ENCODE measurements at places on chromosomes 5 and 9.

DNA sequence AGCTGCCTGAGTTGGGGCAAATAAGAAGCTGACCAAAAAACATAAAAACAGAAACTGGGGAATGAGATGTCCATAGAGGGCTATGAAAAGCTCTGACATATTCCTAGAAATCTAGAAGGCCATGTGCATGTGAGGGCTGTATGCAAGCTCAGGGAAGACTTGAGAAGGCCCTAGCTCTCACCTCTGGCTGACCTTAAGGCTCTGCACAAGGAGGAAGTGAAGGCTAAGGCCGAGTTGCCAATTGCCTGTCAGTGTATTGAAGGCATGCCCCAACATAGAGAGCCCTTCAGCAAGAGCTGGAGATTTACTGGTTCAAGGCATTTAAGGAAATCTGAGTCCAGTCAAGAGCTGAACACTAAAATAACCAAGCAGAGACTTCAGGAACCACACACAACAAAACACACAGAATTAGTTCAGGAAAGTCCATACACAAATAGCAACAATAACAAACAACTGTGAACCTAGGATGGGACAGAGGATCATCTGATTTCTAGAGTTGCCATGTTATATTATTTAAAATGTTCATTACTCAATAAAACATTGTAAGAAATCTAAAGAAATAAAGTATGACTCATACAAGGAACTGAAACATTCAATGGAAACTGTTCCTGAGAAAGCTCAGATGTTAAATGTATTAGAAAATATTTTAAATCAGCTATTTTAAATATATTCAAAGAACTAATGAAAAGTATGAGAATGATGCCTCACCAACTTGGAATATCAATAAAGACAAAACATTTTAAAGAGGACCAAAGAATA lies 161.8 kb downstream of the AUH start:
- peak; percentile 30 for DNase-seq

DNA sequence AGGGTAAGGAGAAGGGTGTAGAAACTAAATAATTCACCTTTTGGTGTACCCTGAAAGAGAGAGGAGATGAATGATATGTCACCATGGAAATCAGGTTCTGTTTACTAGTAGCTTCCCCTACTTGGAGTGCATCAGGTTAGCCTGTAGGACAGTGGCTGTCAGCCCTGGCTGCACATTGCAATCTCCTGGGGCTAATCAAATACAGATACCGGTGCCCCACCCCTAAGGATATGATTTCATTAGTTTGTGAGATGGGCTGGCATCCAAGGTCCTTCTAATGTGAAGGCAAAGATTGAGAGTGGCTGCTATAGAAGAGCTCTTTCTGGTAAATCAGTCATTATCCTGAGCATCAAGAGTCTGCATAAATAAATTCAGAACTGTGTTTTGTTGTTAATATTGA lies 47.2 kb downstream of the INSYN2B start:
- no peak for DNase-seq

- no peak for DNase-seq
Observed at GRCh38 chr9:72327631-72328030, 37.4 kb downstream of the ZFAND5 start.

- peak; percentile 84 for DNase-seq
Observed at GRCh38 chr5:132389585-132390286, 20.2 kb downstream of the SLC22A5 start.

- no peak for DNase-seq
Observed at GRCh38 chr9:114300846-114301797, 21.8 kb upstream of the ORM1 start.

- DNase-seq = no peak
Observed at GRCh38 chr5:147189109-147189424, 45.8 kb upstream of the STK32A start.

- DNase-seq = no peak
Observed at GRCh38 chr5:147658293-147658932, 124.1 kb downstream of the JAKMIP2 start.

GRCh38 chr9:34997379-34997781 lies 7.8 kb downstream of the DNAJB5 start:
- DNase-seq = no peak

DNA sequence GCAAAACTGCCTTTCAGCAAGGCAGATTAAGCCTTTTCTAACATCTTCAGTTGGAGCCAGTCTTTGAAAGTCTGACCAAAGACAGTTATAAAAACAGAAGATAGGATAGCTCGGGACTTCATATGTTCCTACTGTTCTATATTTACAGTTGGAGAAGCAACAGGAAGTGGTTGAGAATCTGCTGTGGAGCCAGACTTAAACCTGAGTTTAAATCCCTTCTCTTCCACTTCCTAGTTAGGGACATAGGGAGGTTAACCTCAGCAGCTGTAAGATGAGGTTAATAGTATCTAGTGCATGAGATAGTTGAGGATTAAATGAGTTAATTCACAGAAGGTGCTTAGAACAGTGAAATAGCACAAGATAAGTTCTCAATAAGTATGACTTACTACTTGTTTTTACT lies 84.5 kb upstream of the FREM1 start:
- no peak for DNase-seq

GRCh38 chr5:83672646-83673045 lies 48.0 kb downstream of the HAPLN1 start:
- no peak for DNase-seq

GRCh38 chr9:135069558-135070197 lies 17.8 kb upstream of the OLFM1 start:
- DNase-seq = no peak

- DNase-seq = no peak
Observed at GRCh38 chr5:124121198-124121597, 609.2 kb downstream of the CSNK1G3 start.

DNA sequence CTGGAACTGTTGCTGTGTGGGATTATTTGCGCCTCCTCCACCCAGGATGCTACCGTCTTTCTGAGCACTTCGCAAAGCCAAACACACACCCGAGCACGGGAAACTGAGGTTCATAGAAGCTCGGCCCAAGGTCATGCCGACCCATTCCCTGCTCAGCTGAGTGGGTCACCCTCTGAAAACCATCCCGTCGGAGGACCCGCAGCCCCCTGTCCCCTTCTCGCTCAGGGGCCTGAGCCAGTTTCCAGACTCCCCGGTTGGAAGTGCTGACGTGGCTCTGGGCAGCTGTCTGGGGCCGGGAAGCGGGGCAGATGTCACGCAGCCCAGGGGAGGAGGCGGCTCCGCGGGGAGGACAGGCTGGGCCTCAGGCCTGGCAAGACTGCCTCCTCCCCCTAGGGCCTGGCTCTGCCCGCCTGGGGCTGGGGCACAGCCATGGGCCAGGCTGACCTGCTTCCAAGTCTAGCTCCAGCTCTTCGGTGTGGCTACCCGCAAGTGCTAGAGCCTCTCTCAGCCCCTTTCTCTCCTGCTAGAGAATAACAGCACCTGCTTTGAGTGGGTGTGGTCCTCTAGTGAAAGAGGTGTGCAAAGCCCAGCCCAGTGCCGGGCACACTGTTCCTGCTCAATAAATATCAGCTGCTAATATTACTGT lies 9.9 kb upstream of the CXXC5 start:
- no peak for DNase-seq

DNA sequence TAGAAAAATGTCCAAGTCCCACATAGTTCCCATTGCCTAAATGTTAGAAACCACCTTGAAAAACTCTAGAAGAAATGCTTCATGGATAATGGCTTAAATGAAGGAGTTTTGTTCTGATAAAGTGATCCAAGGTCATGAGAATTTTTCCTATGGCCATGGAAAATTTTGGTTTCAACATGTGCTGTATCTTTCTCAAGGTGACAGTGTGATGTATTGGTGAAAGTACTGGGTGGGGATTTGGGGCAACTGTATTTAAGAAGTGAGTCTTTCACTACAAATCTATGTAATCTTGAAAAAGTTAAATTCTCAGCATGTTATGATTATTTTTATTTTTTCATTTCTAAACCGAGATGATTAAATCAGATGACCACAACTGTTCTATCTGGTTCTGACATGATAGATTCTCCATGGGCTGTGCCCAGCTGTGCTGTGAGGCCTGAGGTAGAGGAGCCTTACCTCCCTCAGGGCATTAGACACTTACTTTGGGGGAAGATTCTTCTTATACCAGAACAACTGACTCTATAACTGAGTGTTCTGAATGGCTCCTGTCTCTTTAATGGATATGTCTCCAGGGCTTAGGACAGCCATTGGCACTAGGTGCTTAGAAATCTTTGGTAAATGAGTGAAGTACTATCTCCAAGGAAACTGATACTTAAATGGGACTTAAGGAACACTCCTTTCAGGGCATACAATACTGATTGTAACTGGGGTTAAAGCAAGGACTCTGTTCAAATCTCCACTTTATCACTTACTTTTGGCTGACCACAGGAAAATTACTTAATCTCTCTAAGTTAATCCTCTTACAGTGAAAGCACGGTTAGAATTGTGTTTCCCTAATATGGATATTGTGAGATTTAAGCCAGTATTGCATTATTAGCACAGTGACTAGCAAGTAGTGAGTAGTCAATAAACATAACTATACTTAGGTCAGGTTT lies 397.4 kb upstream of the MEF2C start:
- DNase-seq = no peak
